Activated T-helper 17 cell treated with anti-CD3 and anti-CD28 coated beads, Interleukin-2, amount 50 U/mL, for 72 hours (primary cell): ENCODE measurements at places on chromosomes 11 and 22.

DNA sequence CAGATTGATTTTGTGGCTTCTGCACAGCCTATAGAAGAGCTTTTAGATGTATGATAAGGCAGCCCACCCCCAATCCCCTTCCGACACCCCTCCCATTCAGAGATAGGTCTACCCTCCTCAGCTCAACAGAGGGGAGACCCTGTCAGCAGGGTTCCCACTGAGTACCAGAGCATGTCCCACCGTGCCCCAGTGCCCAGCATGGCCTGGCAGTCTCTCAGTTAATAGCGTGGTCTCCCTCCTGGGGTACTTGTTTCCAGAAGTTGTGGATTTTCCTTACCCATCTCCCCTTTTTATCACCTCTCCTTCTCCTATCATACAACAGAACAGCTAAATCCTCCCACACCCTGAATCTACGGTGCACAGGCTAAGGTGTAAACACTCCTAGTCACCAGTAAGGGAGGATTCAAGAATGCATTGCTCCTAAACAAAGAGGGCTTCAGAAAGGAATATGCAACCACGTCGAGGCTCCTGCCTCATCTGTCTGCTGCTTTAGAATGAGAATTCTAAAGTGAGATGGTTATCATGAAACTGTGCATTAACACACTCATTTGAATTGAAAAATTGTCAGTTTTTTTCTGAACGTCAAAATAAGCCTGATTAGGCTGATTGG, 6.7 kb downstream of the PLAAT2 start:
- ATAC-seq = no peak

DNA sequence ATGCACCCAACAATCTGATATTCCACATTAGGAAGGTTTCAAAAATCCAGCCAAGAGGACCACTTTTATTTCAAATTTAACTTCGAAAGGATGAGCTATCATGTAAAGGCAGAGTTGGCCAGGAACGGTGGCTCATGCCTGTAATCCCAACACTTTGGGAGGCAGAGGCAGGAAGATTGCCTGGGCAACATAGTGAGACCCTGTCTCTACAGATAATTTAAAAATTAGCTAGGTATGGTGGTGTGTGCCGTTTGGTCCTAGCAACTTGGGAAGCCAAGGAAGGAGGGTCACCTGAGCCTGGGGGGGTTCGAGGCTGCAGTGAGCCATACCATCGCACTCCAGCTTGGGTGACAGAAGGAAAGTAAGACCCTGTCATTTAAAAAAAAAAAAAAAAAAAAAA, 96.7 kb downstream of the CADM1 start:
- ATAC-seq = no peak

- no peak for ATAC-seq
These were observed 905.5 kb upstream of the RAG2 start for GRCh38 chr11:37503411-37504059.

GRCh38 chr11:8352876-8353505, 89.3 kb upstream of the LMO1 start:
- ATAC-seq = no peak

- ATAC-seq = no peak
These were observed 24.6 kb downstream of the ELF5 start for GRCh38 chr11:34488855-34489557.
